ENCODE measurements at places on chromosomes 5 and 9.

DNA sequence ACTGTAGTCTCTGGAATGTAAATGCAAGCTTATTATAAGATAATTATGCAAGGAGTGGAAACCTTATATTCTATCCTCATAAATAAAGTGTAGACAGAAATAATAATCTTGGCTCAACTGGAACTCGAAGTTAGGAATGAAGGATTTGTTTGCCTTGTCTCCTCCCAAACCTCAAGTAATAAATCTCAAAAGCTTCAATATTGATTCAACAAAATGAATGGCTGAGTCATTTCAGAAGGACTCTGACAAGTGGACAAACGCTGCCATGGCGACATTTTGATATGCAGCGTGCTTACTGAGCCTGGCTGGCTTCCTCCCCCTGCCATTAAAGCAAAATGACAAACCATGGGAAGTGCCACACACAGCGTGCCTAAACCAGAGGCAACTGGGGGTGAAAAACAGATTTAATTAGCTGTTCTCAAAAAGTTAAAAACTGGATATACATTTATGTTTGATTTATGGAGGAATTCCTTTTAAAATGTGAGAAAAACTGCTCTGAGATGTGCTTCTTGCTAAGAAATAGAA lies 10.5 kb upstream of the ADGRV1 start:
- DNase-seq, result no peak

DNA sequence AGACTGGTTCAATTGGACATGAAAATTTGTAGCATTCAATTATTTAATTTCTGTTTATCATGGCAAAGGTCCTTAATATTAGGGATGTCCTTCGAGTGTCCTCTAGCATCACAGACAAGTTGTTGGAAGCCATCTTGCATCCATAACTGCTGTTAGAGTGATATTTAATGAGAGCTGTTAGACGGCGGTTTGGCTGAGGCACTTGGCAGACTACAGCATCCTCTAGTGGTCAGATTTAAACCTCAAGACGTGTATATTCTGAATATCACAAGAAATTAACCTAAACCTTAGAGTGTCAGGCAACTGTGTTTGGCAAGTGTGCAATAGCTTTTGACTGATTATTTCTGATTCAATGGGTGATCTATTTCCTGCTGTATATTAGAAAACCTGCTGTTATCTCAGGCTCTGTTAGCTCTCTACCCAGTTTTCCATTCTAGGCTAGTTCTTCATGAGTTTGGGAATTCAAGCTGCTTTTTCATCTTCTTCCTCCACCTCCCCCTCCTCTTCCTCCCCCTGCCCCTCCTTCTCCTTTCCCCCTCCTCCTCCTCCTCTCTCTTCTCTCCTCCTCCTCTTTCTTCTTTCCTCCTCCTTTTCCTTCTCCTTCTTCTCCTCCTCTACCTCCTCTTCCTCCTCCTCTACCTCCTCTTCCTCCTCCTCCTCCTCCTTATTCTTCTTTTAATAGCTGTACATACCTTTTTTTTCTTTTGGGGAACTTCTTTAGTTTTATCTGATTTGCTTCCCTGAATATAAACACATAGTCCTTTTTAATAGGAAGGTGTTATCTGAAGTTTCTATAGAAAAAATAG lies 8.6 kb downstream of the SPINK1 start:
- peak; percentile 9 for DNase-seq

DNA sequence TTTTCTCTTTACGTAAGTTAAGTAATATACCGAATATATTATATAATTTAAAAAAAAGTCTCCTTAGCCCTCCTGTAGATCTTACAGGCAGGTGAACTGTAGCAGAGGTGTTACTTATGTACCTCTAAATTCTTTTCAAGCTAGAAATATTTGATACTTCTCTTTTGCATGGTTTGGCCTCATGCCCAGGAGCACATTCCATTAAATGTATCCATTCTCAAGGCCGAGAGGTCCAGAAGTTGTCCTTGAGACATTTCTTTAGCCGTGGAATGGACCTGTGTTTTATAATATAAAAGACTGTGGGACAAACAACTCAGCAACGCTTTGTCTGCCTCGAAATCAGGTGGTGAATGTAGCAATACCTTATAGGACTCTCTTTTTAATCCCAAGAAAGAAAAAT lies 184.5 kb downstream of the TRIO start:
- no peak for DNase-seq

- DNase-seq, result no peak
These were observed 30.7 kb upstream of the JADE2 start for GRCh38 chr5:134494780-134495179.

DNA sequence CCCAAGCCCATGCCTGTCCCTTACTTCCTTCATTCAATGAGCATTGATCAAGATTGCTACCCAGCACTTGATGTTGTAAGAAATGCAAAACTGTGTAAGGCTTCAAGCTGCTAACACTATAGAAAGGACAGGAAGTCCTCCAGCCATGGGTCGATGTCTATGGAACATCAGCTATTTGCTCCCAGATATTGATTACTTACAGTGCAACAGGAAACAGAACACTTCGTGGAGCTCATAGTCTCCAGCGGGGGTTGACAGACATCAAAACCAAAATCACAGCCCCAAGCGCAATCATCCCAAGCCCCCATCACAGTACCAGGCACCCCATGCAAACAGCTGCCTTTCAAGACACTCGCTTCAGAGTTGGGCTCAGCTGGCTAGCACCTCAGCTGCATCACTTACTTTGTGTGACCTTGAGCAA lies 26.8 kb upstream of the DUSP1 start:
- no peak for DNase-seq

GRCh38 chr9:91192381-91193086 lies 169.2 kb downstream of the AUH start:
- no peak for DNase-seq

DNA sequence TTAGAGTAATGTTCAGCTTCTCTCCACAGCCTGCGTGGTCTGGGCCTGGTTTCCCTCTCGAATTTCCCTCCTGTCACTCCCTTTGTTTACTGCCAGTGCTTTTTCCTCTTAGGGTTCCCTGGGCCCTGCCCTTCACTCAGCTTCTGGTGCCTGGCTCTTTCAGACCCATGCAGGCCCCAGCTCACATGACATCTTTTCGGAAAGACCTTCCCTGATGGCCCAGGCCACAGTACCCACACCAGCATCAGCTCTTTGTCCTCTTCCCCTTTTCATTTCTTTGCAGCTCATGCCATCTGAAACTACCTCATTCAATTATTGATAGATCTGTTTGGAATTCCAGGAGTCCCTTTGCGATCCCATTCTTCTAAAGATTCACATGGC lies 68.1 kb upstream of the ABL1 start:
- DNase-seq, result no peak

DNA sequence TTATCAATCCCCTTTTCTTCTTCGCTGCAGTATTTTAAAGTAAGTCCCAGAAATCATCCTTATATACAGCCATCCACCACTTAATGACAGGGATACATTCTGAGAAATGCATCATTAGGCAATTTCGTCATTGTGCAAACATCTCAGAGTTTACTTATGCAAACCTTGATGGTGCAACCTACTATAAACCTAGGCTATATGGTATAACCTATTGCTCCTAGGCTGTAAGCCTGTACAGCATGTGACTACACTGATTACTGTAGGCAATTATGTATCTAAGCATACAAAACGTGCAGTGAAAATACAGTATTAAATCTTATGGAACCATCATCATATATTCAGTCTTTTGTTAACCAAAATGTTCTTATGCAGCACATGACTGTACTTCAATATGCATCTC lies 36.8 kb downstream of the SAXO1 start:
- DNase-seq, result no peak

All from AG08395 (cell line).